Activated T-cell treated with anti-CD3 and anti-CD28 coated beads for 4 hours (primary cell): ENCODE measurements at places on chromosomes 1 and 21.

DNA sequence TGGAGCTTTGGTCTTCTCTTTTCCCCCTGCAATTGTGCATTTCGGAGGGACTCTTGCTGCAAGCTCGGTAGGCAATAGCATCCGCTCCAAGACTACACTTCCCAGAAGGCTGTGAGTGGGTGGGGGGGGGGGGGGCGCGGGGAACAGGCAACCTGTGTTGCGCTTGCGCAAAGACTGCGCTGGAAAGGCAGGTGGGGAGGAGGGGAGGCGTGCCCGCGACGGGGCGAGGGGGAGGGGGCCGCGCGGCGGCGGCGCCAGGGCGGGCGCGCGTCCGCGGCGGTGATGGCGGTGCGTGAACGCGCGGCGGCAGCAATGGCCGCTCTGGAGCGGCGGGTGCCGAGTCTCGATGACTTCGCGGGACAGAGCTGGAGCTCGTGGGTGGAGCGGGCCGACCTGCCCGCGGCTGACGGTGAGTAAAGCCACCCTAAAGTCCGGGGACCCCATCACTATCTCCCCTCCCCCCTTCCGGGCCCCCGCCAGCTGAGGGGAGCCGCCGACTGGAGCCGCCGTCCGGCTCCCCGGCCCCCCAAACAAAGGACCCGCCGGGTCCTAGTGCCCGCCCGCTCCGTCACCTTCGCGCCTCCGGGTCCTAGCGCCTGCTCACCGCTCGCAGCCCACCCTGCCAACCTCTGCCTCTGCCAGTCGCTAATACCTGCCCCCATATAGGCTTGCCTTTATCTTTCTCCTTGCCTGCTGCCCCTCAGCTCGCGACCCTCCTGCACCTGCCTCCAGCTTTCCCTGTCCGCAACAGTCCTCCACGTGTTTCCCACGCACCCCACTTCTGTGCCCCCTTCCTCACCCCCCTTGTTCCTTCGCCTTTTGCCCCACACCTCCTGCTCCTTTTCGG is at the start of gene ATXN7L2:
Gene ATXN7L2, plus strand, starts transcription at position 234 of the 847 bp plus-strand sequence. Its CDS starts 49 bp downstream, at position 283.
- peak; percentile 85 for DNase-seq

DNA sequence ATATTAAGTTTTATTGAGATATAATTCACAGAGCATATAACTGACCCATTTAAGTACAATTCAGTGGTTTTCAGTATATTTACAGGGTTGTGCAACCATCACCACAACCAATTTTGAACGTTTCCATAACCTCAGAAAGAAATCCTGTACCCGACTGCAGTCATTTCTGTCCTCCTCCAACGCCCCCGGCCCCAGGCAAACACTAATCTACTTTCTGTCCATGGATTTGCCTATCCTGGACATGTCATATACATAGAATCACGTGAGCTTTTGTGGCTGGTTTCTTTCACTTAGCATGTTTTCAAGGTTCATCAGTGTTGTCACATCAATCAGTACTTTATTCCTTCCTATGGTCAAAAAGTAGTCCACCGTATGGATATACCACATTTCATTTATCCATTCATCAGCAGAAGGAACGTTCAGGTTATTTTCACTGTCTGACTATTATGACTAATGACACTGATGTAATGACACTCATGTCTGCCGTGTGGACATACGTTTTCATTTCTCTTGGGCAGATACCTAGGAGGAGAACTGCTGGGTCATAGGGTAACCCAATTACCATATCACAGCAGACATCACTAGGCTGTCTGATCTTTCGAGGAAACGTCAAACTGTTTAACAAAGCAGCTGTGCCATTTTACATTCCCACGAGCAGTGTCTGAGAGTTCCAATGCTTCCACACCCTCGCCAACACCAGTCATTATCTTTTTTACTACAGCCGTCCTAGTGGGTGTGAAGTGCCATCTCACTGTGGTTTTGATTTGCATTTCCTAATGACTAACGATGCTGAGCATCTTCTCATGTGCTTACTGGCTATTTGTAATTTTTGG is 30.8 kb downstream of the MRPL37 start:
- no peak for DNase-seq

GRCh38 chr1:167086033-167086432 is 4.1 kb downstream of the GPA33 start:
- DNase-seq, result no peak

DNA sequence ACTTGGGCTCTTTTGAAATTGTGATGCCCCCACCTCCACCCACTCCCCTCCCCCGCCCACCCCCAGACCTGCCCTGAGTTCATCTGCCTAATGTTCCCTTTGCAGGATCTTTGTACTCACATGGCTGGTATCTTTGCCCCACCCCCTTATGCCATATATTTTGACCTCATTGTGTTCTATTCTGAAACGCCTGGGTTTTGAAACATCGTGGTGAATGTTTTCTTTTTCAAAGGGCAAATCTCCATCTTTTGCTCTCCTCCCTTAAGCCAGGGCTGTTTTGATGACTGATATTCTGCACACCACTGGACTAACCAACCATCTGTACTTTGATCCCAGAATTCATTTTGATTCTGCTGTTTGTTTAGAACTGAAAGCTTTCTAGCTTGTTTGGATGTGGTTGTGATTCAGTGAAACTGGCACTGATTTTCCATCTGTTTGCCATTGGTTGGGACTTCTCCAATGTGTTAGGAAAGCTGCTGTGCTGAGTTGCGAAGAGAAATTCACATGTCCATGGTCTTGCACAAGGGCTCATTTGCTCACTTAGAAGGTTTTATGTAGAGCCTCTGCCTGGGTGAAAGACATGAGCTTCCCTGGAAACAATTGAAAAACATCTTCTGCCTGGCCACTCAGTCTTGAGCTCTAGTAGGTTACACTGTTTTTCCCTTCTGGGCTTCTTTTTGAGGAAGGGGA is 16.5 kb downstream of the SMAP2 start:
- DNase-seq, result no peak

- DNase-seq, result no peak
Measured at GRCh38 chr1:174160109-174160473, 771 bp downstream of the RABGAP1L start.

- no peak for DNase-seq
Measured at GRCh38 chr1:37795340-37796125, 1.9 kb downstream of the MANEAL start.

- no peak for DNase-seq
Measured at GRCh38 chr1:1510912-1511532, 940 bp upstream of the ATAD3A start.

DNA sequence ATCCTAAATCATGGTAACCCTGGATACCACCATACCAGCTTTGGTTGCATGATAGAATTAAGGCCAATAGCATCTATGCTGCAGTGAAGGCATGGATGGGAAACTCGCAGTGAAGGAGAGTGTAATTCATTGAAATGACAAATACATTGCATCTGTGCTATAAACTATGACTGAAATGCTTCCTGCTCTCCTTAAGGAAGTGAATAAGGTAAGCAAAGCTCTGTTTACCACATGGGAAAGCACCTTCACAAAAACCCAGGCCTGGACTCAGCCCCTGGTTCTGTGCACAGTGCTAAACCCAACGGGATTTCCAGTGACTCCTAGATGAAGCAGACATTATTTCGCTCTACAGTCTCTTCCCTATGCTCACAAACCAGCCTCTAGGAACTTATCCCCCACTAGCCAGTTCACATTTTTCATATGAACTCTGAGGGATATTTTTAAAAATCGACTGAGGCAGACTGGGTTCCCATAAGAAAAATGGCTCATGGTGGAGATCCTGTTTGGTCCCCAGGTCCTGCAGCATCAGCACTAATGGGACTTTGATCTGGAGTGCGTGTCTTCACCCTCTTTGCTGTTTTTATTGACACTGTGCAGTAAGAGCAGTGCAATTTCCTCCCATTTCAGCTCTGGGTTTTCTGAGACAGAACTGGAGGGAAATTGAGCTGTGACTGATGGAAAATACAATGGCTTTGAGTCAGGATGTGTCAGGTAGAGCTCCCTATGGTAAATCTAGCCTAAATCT is 362.7 kb downstream of the SIPA1L2 start:
- no peak for DNase-seq
